Sigmoid colon (tissue), 7 donors: ENCODE measurements at places on chromosomes 2 and 18. TPM values are rescaled to one million over a fixed set of nuclear protein-coding genes. Genes with fewer than 3 reads are reported as not detected.

DNA sequence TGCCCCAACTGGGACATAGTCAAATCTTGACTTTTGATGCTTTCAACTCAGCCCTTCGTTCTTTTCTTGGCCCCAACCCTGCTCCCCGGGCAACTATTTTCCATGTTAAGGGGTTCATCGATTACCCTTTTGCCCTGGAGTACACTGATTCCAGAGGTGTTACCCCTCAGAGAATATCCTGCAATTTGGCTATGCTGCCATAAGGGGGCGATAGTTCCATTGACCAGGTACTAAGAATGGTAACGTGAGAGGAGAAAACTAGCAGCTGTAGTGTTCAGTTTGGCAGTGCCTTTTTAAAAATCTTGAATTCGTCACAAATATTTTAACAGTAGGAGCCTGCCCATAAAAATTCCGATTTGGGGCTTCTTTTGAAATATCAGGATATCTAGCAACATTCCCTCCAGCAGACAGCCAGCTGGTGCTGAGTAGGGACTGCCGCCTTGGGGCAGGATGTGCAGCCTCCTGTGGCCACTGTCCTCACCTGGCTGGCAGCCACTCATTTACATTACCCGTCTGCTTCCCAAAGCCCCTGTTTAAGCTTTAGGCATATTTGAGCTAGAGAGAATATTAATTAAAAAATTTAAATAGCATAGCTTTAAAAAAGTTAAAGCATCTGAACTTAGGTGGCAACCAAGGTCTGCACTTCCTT is 146.3 kb upstream of the SKOR2 start:
- DNase-seq, result no peak

C2orf49 gene
- total RNA-seq, result 16.3 TPM

- DNase-seq, result no peak
Observed at GRCh38 chr18:12283256-12283655, 24.8 kb upstream of the TUBB6 start.

GRHL1 gene
- 1.4 TPM for total RNA-seq

DNA sequence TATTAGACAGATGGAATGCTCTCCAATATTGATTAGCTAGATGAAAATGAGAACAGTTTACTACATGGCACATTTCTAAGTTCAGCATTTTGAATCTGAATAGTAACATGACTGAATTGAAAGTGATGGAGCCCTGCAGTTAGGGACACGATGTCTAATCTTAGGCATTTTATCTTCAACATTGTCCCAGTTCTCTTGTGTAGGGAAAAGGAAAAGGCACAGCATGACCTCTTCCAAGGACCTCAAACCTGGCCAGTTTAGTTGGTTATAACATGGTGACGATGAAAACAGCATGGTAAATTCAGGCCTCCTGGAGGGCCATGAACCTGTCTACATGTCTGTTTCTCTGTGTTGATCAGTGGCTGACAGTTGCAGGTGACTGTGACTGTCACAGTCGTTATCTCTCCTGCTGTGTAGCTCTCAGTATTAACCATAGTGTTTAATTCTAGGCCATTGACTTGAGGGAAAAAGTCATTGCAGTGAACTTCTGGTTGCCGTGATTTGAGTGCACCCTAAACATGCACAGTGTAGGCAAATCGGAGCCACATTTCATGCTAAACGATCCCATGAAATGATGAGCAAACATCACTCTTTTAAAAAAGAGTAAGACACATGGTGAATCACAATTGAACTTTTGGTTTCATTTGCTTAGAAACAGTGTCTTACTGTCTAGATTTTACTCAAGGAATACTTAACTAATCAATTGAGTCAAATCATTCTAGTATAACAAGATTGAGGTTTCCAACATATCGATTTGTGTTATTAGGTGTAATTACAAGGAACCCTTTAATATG is 129.7 kb downstream of the PHLPP1 start:
- no peak for DNase-seq

DNA sequence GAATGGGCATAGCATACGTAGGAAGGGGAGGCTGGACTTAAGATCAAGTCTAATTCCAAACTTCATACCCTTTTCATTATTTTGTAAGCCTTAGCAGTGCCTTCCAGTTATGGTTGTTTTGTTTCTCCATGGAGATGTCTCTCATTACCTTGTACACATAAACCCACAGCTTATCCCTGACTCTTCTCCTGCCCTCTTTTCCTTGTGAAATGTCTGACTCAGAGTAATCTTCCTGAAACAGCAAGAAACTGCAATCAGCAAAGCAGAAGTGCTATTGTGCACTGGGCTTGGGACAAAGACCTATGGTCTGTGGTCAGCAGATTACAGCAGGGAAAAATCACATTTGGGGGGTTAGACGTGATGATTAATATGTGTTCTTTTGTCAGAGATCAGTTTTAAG is 176.7 kb downstream of the IKZF2 start:
- no peak for DNase-seq

DNA sequence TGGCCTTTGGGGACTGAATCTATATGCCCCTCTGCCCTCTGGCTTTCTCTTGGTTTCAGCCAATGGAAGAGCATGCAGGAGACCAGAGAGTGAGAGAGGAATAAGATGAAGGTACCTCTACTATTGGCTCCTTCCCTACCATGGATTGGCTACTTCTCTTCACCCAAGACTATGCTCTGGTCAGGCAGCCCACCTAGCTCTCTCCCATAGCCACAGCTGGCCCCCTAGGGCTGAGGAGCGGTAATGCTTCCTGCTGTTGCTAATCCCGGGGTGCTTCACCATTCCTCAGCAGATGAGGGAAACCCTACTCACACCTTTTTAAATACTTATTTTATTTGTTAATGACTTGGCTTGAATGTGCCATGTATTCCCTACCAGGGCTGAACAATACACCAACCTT is 142.4 kb downstream of the MREG start:
- DNase-seq, result no peak

DNA sequence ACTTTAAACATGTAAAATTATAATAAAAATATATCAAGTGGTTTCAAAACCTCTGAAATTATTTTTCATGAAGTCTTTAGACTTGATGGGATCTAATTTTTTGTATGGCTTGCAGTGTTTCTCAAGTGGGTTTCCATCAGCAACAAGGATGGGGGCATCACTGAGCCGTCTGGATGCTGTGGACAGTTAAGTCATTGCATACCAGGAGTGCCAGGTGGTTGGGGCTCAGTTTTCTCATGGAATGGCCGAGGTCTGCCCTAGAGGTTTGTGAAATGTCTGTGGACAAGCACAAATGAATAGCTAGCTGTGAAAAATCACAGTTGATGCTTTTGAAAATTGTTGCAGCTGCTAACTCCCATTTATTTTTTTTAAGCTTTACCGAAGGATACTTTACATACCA is 1.7 kb downstream of the PRELID3A start:
- no peak for DNase-seq

GRCh38 chr18:37222354-37222998 is 343.1 kb downstream of the CELF4 start:
- no peak for DNase-seq

- no peak for DNase-seq
Observed at GRCh38 chr18:51121597-51121857, 76.0 kb downstream of the MEX3C start.

TMX3 gene
- total RNA-seq, result 40.9 TPM

GRCh38 chr2:209687323-209687969 is 84.2 kb upstream of the UNC80 start:
- DNase-seq, result no peak

- no peak for DNase-seq
Observed at GRCh38 chr2:73939419-73939818, 12.7 kb downstream of the DGUOK start.

DNA sequence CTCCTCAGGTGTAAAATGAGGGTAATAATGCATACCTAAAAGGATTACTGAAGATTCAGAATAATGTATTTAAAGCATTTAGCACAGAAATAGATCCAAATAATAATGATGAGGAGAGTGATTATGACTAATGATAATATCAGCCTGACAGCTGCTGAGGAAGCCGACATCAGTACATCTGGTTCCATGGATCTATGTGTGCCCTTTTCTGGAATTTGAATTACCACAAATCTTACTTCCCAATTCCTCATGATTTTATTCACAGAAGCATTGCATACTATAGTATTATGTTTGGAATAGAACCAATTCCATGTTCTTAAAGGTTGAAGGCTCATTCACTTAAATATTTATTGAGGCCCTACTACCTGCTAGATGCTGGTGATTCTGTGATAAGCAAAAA is 248.9 kb upstream of the THUMPD2 start:
- no peak for DNase-seq

DNA sequence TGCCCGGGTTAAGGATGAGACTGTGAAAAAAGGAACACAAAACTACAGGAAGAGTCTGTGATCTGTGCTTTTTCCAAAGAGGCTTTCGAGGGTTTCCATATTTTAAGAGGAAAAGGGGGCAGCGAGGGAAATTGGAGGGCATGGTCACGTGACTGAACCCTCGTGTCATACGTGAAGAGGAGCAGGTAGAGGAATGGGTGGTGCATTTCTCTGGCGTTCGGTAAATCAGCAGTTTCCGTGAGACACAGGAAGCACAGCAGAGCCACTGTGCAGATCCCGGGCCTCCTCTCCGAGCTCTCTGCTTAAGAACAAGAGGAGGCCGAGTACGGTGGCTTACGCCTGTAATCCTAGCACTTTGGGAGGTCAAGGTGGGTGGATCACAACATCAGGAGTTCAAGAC is 219.7 kb downstream of the NDUFA10 start:
- DNase-seq, result peak; percentile 37

DNA sequence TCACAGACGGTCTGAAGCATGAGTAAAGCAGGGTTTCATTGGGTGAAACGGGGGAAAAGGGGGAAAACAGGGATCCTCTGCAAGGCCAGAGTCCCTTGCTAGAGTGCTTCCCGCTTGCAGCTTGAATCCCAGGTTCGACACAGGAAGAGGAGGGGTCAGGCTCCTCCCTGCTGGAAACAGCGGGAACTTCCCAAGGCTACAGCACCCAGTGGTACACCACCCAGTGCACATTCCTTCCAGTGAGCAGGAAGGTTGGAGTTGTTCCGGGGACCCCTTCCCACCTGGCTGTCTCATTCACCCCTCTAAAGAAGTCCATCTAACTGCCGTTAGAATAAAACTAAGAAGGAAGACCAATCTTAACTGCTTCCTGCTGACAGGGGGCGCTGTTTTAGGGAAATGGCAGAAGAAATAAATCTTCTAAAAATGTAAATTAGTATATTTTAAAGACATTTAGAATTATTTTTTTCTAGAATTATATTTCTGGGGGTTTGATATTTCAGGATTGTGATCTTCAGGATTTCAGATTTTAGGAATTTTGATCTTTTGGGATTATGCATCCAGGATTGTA is 230.9 kb downstream of the RBM43 start:
- no peak for DNase-seq

- no peak for DNase-seq
Observed at GRCh38 chr2:209977386-209978239, 24.8 kb upstream of the RPE start.

- DNase-seq, result no peak
Observed at GRCh38 chr2:113119111-113119510, 8.3 kb upstream of the IL1RN start.

- DNase-seq, result no peak
Observed at GRCh38 chr2:159639712-159640111, 23.4 kb upstream of the BAZ2B start.

GRCh38 chr18:59957957-59958356 is 58.2 kb downstream of the PMAIP1 start:
- no peak for DNase-seq

GRCh38 chr2:226909836-226910235 is 74.0 kb downstream of the RHBDD1 start:
- no peak for DNase-seq

CNTNAP5 gene
- 1.5 TPM for total RNA-seq

DNA sequence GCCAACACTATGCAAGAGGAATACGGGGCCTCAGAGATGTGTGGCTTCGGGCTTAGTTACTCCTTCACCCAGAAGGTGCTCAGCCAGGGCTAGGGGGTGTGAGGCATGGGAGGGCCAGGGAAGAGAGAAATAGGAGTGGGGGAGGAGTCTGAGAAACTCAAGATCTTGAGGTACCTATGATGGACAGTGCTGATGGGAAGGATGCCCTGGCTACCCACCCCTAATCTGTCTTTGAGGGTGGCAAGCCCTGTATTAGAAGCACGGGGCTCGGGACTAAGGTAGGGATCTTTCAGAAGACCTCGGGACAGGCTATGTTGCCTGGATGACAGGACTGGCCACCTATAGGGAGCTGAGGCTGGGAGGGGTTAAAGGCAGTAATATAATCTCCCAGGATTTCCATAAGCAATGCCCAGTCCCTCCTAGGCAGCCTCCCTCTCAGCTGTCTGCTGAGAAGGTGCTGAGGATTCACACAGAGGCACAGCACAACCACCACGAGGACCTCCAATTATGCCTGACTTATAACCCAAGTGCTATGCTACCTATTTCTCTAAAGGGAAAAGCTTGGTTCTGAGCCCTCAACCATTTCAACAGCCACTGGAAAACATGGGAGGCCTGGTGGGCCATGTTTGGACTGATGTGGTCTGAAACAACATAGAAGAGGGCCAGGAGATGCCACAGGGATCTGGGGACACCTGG is 23.3 kb downstream of the MTHFD2 start:
- no peak for DNase-seq

- DNase-seq, result no peak
Observed at GRCh38 chr2:195124391-195125079, 532.5 kb upstream of the SLC39A10 start.
